ENCODE measurements at places on chromosomes 6 and 20.
A peak's percentile ranks its signal among the peaks of the same experiment; 100 is the strongest.

DNA sequence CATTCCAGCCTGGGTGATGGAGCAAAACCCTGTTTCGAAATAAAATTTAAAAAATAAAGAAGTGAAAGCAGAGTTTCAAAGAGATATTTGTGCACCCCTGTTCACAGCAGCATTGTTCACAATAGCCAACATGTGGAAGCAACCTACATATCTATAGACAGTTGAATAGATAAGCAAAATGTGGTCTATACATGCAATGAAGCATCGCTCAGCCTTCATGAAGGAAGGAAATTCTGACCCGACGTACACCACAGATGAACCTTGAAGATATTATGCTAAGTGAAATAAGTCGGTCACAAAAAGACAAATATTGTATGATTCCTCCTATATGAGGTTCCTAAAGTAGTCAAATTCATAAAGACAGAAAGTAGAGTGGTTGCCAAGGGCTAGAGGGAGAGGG, 6.5 kb upstream of the NCOA6 start:
- DNase-seq: no peak

GRCh38 chr6:7784706-7785105, 58.8 kb downstream of the BMP6 start:
- no peak for DNase-seq

DNA sequence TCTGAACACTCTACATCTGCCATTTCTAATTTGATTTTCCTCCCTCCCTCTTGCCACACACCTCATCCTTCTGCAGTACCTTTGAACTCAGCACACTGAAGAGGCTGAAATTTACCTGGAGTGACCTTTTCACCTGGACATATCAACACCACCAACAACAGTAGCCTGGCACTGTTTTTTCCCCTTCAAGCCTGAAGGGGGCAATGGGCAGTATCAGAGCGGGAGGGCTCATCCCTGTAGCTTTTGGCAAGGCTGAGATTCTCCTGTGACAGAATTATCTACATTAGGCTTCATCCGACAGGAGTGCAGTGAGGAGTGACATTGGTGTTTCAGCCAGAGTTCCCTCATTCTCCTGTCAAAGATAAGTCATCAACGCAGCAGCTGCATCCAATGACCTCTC, 312.8 kb upstream of the SPTLC3 start:
- no peak for DNase-seq

- DNase-seq: no peak
Observed at GRCh38 chr20:37803438-37804307, 99.3 kb upstream of the VSTM2L start.

DNA sequence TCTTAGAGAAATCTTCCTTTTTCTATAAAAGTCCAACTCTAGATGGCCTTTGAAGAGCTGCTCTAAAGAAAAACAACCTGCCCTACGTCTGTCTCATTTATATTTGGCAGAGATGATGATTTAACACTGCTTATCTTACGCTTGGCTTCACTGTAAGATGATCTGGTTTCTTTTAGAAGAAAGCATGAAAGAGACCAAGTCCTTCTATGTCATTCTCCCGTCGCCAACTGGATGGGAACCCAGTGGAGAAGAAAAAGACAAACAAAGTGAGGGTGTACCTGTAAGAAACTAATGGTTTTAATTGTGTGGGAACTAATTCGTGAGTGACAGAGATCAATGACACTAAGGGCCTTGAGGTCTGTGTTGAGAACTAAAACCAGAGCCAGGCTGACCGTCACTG, 92.8 kb downstream of the MBOAT1 start:
- no peak for DNase-seq

DNA sequence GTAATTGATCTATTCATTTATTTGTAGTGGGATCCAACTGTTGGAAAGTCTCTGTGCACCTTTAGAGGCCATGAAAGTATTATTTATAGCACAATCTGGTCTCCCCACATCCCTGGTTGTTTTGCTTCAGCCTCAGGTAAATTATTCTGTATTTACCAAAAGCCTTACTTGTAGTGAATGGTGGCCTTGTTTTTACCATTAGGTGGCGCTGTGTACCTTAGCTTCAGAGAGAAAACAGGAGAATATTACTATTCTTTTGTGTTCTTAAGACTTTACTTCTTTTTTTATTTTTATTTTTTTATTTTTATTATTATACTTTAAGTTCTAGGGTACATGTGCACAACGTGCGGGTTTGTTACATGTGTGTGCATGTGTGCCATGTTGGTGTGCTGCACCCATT, 23.7 kb downstream of the PEX7 start:
- DNase-seq: peak; percentile 20

- no peak for DNase-seq
Observed at GRCh38 chr6:43219814-43220213, 9.5 kb downstream of the DNPH1 start.

DNA sequence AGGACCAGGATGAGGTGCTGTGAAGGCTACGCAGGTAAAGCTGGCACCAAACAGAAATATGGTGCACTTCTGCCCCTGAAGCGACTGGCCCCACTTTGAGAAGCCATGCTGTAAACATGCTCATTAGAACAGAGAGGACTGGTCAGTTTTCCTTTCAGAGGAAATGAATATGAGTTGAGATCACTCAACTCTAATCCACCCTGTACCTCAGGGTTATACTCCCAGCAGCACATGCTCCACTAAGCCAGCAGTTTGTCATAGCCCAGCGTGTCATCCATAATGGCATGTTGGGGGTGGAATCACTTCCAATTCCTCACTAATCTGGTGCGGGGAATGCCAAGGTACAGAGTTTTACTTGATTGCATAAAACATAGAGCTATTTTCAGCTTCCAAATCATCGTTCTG, 98.1 kb downstream of the HIVEP2 start:
- peak; percentile 28 for DNase-seq

DNA sequence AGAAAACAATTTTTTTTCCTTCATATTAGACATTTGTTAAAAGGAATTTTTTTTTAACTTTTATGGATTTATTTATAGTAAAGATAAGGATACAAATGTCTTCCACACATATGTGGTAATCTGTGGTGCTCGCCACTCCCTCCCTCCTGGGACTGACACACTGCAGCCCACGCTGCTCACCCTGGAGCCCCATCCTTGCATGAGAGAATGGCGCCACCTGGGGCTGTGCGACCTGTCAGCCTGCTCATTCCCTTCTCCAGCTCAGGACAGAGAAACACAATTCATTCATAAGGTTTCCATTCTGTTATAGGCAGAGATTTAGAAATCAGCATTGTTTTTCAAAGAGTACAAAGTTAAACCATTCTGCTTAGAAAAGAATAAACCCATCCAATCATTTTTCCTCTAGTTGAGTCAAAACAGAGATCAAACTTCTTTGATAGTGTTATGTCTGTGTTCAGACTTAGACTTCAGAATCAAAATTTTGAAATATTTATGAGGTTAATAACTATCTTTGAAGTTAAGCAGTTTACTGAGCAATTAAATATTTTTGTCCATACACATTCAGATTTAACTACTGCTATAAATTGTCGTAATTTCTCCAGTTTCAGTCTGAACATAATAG, 42.8 kb upstream of the DYNLRB1 start:
- DNase-seq: peak; percentile 56

- DNase-seq: no peak
Observed at GRCh38 chr6:44253307-44254101, 3.8 kb downstream of the SLC35B2 start.

DNA sequence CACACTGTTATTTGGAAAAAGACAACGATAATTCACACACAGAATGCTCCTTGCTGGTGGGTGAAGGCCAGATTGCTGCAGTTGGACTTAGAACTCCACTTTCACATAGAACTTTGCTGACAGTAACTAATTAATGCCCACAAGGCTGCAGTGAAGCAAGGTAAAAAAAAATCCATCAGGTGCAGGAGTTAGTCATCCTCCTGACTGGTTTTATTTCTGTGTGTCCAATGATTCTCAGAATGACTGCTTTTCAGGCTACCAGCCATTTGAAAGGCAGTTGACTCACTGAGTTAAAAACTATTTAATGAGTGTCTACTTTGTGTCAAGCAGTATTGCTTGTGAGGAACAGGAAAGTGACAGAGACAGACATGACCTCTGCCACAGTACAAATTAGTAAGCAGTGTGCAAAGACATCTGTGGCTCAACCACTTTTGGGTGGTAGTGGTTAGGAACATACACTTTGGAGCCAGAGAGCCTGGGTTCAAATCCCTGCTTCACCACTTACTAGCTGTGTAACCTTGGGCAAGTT, 41.9 kb downstream of the ELOVL5 start:
- DNase-seq: no peak

DNA sequence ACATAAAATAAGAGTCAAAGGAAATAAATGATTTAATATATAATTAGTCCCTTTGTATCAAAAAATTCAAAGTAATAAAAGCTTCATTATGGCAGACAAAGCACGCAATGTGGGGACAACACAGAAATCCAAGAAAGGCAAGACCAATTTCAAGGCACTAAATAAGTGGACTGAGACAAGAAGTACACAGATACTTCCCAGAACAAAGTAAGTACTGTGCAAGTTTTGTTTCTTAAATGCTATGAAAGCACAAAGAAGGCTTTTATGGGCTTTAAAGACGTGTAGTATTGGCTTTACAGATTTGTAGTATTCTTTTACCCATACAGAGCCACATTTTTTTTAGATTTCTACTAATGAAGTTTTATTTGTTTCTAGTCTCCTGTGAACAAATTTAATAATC, 174.6 kb downstream of the TRDN start:
- no peak for DNase-seq

DNA sequence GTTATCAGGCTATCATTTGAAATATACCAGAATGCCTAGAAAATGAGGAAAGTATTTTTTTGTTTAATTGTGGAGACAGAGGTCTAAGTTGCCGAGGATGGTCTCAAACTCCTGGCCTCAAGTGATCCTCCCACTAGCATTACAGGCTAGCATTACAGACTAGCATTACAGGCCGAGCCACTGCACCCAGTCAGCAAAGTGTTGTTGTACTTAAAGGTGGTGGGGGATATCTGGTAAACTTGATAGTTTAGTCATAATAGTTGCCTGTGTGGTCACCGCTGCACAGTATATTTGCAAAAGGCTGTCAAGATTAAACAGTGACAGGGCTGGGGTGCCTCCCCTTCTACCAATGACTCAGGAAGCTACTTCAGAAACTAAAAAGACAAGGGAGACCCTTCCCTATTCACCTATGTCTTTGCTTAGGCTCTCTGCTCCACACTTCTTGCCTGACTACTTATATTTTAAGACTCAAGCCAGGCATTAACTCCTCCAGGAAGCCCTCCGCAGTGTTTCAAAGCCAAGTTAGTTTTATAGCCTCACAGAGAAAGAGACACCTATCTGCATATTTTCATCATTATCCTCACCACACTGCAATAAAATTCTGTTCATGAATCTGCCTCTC, 3.1 kb upstream of the AKIRIN2 start:
- DNase-seq: no peak

DNA sequence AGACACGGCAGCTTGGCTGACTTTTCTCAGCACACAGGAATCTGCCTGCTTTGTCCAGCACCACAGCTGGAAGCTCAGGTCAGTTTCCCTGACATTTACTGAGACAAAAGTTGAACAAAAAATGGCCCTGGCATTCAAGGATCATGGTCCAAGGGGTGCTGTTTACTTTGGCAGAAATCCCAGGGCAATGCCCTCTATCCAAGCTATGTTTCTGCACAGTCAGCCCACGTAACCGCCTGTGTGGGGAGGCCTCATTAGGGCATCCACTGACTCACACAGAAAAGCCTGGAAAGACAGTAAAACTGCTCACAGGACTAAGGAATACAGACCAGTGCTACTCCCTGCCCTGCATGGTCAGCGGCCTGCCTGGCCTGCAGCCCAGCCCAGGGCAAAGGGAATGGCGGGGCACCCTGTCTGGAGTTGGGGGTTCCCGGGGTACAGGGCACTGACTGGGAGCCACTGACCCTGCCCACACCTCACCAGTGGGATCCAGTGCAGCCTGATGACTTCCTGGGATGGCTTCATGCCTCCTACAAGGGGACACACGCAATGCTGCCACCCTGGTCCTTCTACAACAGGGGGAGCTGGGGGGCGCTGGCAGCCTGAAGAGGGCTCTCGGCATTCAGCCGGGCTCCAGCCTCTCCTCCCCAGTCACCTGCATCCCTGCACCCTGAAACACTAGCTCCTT, 77.1 kb downstream of the NINL start:
- no peak for DNase-seq

GRCh38 chr20:8757146-8757545, 311.7 kb upstream of the PLCB4 start:
- peak; percentile 97 for DNase-seq

GRCh38 chr6:165266621-165267020, 42.8 kb downstream of the C6orf118 start:
- DNase-seq: no peak

DNA sequence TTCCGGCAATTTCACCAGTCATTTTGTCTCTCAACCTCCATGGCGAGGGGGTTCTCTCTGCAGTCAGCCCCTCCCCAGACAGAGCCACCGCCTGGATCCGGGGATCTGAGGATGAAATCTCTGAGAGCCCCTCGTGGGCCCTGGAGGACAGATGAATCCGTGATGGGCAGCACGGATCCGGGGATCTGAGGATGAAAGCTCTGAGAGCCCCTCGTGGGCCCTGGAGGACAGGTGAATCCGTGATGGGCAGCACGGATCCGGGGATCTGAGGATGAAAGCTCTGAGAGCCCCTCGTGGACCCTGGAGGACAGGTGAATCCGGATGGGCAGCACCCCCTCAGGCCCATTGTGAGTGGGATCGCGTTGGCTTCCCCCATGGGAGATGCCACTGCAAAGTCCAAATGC, 106.5 kb downstream of the DACT2 start:
- no peak for DNase-seq

DNA sequence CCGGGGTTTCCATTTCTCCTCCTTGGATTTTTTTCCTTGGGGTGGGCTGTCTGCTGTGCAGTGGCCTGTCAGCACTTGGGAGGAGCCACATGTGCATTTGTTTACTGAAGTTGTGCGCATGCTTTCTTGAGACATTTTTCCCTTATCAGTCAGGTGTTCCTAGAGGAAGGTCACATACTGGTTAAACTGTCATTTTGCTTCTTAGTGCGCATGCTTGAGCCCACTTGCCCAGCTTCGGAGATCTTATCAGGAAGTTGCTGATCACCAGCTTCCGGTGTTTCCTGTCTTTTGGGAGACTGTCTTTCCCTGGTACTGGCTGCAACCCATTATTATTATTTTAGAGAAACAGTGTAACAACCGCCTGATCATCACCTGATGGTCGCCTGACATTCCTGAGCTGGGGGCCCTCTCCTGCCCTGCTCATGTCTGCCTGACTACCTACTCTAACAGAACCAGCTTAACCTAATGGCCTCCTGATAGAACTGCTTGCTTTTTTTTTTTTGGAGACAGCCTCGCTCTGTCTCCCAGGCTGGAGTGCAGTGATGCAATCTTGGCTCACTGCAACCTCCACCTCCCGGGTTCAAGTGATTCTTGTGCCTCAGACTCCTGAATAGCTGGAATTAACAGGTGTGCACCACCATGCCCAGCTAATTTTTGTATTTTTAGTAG, 378 bp upstream of the ERVFRD-1 start:
- DNase-seq: no peak

- no peak for DNase-seq
Observed at GRCh38 chr6:82361631-82362030, 2.0 kb upstream of the TPBG start.

Measured in NCI-H524 (cell line).